ENCODE measurements at places on chromosomes 7 and 10.
A peak's percentile ranks its signal among the peaks of the same experiment; 100 is the strongest.

GRCh38 chr10:64219271-64220025, 698.2 kb downstream of the REEP3 start:
- DNase-seq, result no peak

GRCh38 chr7:101496017-101496416, 133.1 kb downstream of the MYL10 start:
- no peak for DNase-seq

DNA sequence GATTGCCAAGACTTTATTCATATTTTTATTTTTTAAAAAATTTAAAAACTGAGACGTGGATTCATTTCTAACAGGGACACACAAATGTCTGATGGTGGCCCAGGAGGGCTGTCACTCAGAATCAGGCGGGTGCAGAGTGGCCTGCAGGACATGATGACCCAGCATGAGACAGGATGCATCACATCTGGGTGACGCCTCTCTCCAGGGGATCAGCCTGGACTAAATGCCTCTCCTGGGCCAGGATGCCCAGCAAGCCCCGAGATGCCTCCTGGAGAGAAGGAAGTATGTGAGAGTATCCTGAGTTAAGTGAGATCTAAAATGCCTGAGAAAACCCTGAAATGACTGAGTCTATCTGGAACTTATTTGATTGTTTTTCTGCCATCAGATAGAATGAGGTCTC, 16.9 kb upstream of the MTURN start:
- DNase-seq, result no peak

GRCh38 chr7:155815332-155816191, 3.3 kb upstream of the SHH start:
- DNase-seq, result peak; percentile 47

DNA sequence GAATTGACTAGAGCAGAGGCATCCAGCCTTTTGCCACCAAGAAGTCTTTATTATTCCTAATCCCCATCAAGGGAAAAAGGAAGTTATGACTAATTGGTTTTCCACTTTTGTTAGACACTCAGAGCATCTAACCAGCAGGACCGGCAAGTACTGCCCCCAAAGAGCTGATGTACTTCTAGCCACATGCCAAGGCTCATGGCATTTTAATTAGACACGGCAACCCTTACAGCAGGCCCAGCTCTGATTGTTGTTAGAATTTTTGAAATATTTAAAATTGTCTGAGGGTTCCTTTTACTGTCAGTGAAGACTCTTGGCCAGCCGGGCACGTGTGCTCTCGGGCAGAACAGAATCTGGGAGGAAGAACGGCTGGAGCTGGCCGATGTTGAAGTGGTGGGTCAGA, 114.8 kb downstream of the SPAG6 start:
- no peak for DNase-seq

DNA sequence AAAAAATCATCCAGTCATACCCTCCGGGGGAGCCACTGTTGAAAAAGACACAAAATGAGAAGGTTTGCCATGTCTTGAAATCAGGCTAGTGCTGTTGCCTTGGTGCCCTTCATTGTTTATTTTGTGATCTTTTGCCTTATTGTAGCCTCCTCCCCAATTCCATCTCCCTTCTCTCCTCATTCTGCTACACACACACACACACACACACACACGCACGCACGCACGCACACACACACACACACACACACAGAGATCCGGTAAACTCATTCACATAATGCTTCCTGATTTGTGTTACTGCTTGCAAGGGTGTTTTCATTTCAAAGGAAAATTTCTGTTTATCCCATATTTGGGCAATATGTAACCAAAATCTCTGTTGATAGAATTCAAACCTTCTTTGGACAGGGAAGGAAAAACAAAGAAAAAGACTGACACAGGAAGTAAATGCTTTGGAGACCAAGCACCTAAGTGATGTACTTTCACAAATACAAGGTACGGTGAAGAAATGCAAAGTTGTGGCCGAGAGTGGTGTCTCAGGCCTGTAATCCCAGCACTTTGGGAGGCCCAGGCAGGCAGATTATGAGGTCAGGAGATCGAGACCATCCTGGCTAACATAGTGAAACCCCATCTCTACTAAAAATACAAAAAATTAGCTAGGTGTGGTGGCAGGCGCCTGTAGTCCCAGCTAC, 141.1 kb upstream of the CDK13 start:
- DNase-seq, result no peak

DNA sequence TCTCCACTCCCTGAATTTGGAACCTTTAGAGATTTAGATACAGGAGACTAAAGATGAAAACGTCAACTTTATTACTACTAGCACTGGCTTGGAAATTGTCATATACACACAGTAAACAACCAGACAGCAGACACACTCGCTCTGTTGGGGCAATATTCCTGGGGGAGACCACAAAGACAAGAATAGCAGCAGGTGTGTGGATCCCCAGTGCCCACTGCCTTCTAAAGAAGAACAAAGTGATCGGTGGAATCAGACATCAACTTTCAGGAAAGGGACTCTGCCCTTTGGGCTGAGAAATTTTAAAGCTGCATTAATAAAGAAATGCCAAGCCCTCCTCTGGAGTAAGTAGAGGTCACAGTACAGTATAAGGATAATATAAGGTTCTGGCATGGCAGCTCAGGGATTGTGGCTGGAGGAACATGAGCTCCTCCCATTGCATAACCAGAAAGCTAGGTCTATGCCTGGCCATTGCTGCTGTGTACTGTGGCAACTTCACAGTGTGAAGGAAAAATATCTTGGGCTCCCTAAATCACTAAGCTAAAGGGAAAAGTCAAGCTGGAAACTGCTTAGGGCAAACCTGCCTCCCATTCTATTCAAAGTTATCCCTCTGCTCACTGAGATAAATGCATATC, 57.1 kb upstream of the ANKRD1 start:
- DNase-seq, result no peak

DNA sequence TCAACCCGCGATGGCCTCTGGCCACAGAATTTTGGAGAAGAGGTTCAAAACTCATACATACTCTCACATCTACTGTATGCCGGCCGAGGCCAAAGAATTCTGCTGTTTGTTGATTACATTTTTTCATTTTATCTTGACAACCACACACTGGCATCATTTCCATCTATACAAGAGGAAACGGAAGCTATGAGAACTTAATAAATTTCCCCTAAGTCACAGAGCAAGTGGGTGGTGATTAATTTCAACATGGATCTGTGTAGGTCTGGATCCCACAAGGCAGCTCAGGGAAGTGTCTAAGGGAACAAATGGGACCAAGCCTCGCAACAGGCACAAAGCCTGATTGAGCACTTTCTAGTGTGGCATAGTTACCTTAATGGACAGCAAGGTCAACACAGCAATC, 18.0 kb downstream of the ELMO1 start:
- no peak for DNase-seq

GRCh38 chr10:18418541-18419215, 232.7 kb downstream of the NSUN6 start:
- DNase-seq, result no peak

GRCh38 chr7:144022169-144022568, 22.0 kb downstream of the OR6B1 start:
- DNase-seq, result no peak

- no peak for DNase-seq
These were observed 3.7 kb upstream of the GDF10 start for GRCh38 chr10:47296156-47296894.

DNA sequence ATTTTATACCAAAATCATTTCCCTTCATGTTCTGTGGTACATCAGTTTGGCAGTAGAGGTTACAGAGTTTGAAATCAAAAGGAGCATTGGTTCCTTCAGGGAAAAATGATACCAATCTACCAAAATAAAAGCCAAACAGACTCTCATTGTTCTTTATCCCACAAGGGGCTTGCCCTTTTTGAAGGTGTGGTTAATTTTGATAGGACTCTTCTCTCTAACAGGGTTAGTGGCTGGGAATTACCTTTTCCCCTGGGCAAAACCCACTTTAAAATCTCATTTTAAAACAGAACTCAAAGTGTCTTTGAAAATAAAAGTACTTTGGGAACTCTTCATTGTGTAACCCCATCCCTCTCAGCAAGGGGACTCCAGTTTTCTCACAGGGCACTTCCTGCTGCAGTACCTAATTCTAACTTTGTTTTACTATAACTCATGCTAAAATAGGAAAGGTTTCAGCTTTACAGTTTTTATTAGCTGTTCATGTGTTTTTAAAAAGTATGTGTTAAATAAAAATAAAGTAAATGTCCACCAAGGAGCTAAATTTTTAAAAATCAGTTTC, 30.6 kb downstream of the SMNDC1 start:
- no peak for DNase-seq

GRCh38 chr7:90749262-90749661, 153.1 kb downstream of the CDK14 start:
- DNase-seq, result no peak

DNA sequence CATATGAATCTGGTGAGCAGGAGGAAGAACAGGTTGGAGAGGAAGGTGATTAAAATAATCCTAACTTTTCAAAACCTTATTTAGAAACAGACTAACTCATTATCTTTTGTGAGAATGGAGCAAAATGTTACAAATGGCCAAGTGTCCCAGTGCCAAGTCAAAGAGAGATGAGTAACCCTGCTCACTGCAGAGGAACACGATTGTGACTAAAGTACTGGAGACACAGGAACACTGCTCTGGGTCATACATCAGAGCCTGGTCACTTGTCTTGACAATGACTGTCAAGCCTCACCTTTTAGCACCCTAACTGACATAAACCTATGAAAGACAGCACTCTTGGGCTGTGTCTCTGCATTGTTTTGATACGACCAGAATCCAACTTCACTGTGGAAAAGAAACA, 108.8 kb downstream of the SGMS1 start:
- DNase-seq, result no peak

DNA sequence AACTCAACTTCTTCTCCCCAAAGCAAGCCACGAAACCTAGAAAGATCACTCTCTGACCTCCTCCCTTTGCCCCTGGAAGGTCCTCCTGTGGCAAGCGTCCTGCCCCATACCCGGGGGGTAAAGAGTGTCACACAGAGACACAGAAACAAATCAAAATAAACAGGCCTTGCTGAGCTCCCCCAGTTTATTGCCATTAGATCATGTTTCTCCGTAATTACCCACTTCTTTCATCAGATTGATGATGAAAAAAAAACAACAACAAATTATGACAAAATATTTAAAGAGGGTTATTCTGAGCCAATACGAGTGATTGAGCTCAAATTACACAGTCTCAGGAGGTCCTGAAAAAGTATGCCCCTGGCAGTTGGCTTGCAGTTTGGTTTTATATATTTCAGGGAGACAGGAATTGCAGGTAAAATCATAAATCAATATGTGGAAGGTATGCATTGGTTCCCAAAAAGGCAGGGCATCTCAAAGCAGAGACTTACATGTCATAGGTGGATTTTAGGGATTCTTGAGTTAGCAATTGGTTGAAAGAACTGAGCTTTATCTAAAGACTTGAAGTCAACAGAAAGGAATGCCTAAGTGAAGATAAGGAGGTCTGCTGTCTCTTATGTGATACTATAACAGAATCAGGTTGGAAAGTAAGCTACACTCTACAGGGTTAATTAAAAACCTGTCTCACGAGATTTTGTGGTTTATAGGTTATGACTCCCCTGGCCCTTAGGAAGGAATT, 86.2 kb downstream of the APBB1IP start:
- DNase-seq, result no peak

GRCh38 chr7:17968791-17969715, 28.8 kb upstream of the SNX13 start:
- no peak for DNase-seq

DNA sequence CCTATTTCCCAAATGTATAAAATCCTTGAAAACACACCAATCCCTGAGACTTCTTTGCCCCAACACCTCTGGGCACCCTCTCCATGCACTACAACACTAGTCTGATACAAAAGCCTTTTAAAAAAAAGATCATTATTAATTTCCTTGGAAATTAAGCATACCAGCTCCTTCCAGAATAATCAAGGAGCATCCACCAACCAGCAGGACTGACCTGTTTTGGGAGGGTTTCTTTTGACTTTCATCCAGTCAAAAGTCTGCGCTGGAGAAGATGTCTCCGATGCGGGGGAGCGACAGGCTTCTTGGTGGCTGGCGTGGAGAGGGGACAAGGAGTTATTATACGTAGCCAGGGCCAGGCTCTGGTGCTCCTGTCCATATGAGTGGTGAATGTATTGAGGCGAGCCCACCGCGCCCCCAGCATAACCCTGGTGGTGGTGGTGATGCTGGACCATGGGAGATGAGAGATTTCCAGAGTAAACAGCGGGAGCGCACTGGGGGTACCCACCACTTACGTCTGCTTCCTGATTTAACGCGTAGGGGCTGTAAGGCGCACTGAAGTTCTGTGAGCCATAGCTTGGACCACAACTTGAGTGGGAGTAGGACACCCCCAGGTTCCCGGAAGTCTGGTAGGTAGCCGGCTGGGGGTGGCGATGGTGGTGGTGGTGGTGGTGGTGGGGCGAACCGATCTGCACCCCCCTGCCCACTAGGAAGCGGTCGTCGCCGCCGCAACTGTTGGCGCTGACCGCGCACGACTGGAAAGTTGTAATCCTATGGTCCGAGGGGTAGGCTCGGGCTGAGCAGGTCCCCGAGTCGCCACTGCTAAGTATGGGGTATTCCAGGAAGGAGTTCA, 527 bp downstream of the HOXA1 start:
- peak; percentile 25 for DNase-seq

DNA sequence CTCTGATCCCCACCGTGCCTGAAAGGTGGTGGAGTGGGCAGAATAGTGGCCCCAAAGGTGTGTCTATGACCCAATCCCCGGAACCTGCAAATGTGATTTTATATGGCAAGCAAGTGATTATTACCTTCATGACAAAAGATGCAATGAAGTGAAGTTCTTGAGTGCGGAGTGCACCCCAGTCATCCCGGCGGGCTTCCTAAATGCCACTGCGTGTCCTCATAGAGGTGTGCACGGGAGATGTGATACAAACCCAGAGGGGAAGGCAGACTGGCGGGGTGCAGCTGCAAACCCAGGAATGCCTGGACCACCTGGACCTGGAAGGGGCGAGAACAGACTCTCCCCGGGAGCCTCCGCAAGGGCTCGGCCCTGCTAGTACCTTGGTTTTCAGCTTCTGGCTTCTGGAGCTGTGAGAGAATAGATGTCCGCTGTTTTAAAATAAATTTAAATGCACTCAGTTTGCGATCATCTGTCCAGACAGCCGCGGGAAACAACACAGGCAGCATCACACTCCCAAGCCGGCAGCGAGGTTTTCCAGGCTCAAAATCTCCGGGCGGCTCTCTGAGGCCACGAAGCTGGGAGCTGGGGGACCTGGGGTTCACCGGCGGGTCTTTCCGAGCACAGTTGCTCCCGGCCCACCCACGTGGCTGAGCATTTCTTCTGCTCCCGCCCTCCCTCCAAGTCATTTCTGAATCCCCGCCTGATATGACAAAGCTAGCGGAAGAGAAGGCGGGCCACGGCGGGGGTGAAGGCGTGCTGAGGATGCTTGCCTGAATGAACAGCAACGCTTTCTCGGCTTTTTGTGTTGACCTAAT, 50.4 kb upstream of the EBF3 start:
- DNase-seq, result no peak

- no peak for DNase-seq
These were observed 117.7 kb downstream of the CYTH3 start for GRCh38 chr7:6154542-6155404.

- DNase-seq, result no peak
These were observed 75.5 kb downstream of the CDK14 start for GRCh38 chr7:90671571-90671970.

DNA sequence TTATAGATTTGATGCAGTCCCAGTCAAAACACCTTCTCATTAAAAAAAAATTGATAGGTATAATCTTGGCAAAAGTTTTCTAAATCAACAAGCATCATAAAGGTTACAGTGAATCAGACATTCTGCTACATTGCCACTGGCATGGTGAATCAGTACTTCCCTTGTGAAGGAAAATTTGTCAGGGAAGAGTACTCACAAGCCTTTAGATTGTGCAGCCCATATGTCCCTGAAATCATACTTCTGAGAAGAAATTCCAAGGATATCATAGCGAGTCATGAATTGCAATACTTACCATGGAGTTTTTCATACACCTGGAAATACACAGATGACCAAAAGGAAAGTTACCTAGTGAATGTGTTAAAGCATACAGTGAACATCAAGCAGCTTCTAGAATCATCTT, 17.2 kb downstream of the VSTM2A start:
- no peak for DNase-seq

Measured in CD4-positive, alpha-beta T cell treated with Interleukin-12 subunit alpha and Interleukin-12 subunit beta, for 1 hour (primary cell).